ENCODE measurements at places on chromosomes 1 and 21. TPM values are rescaled to one million over a fixed set of nuclear protein-coding genes. Genes with fewer than 3 reads are reported as not detected.

DNA sequence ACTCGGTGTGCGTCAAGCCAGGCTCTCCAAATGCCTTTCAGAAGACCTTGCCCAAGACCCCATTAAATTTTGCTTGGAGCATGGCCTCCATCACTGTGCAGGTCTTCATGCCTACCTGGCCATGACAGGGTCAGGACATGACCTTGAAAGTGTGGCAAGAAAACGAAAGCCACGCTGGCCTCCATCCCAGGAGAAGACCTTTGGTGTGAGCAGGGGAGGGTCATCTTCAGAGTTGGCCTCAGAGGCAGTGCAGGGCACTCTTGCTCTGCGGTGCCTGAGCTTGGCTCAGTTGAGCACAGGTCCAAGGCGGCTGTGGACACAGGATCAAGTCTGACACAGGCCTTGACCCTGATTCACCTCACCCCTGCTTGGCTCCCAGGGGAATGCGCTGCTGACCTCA lies 181.4 kb upstream of the TMEM51 start:
- H3K4me1 ChIP-seq = peaks cover 7% of the 10 kb centered on the region
- no peak for DNase-seq
- no peak overlapping the region for H3K4me3 ChIP-seq
- no peaks in the 10 kb centered on the region for H3K36me3 ChIP-seq
- no peaks in the 10 kb centered on the region for H3K27me3 ChIP-seq
- H3K27ac ChIP-seq = no peak overlapping the region

E2F2 gene
- 16.3 TPM for total RNA-seq

CBS gene
- 1.4 TPM for total RNA-seq

TCHHL1 gene
- not detected for total RNA-seq

- no peak overlapping the region for H3K27ac ChIP-seq
- H3K4me1 ChIP-seq = no peaks in the 10 kb centered on the region
- H3K4me3 ChIP-seq = no peak overlapping the region
- no peaks in the 10 kb centered on the region for H3K27me3 ChIP-seq
- DNase-seq = no peak
- no peaks in the 10 kb centered on the region for H3K36me3 ChIP-seq
These were observed 15.6 kb upstream of the PLEKHG5 start for GRCh38 chr1:6507037-6507428.

- peaks cover 7% of the 10 kb centered on the region for H3K4me1 ChIP-seq
- no peaks in the 10 kb centered on the region for H3K27me3 ChIP-seq
- H3K36me3 ChIP-seq = no peaks in the 10 kb centered on the region
- no peak overlapping the region for H3K4me3 ChIP-seq
- no peak for DNase-seq
- H3K27ac ChIP-seq = no peak overlapping the region
These were observed 44.1 kb upstream of the PPM1J start for GRCh38 chr1:112759228-112759627.

DNA sequence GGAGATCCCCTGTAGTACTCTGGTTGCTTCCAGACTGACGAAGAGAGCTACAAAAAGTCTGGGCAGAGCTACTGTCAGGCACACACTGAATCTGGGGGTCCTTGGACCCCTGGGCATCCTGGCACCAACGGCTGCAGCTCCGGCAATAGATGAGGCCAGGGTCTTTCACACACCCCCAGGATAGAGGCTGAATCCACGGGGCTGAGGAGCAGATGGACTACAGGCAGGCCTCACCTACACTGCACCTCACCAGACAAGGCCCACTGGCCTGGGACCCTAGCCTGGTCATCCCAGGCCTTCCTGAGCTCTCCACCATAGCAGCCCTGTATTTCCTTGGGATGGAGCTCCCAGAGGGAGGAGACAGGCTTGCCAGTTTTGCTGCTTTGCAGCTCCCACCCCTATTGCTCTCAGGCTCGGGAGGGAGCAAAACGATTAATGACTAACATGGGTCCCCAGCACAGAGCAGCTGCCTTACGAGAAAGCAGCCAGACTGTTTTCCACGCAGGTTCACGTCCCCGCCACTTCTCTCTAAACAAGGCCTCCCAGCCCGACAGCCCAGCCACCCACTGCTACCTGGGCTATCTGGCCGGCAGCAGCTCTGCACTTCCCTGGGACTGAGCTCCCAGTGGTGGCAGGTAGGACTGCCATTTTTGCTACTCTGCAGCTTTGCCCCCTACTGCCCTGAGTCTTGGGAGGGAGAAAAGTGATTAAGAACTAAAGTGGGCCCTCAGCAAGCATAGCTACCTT lies 1022.5 kb upstream of the ADGRL2 start:
- no peak overlapping the region for H3K27ac ChIP-seq
- H3K36me3 ChIP-seq = no peaks in the 10 kb centered on the region
- no peaks in the 10 kb centered on the region for H3K4me1 ChIP-seq
- H3K4me3 ChIP-seq = no peak overlapping the region

DR1 gene
- 73.8 TPM for total RNA-seq

VHLL gene
- total RNA-seq = not detected

CTXND2 gene
- not detected for total RNA-seq

ELF3 gene
- total RNA-seq = 200 TPM

Data from HCT116 (cell line).